Activated naive CD8-positive, alpha-beta T cell treated with anti-CD3 and anti-CD28 coated beads for 36 hours (primary cell): ENCODE measurements at places on chromosomes 1 and 21.

DNA sequence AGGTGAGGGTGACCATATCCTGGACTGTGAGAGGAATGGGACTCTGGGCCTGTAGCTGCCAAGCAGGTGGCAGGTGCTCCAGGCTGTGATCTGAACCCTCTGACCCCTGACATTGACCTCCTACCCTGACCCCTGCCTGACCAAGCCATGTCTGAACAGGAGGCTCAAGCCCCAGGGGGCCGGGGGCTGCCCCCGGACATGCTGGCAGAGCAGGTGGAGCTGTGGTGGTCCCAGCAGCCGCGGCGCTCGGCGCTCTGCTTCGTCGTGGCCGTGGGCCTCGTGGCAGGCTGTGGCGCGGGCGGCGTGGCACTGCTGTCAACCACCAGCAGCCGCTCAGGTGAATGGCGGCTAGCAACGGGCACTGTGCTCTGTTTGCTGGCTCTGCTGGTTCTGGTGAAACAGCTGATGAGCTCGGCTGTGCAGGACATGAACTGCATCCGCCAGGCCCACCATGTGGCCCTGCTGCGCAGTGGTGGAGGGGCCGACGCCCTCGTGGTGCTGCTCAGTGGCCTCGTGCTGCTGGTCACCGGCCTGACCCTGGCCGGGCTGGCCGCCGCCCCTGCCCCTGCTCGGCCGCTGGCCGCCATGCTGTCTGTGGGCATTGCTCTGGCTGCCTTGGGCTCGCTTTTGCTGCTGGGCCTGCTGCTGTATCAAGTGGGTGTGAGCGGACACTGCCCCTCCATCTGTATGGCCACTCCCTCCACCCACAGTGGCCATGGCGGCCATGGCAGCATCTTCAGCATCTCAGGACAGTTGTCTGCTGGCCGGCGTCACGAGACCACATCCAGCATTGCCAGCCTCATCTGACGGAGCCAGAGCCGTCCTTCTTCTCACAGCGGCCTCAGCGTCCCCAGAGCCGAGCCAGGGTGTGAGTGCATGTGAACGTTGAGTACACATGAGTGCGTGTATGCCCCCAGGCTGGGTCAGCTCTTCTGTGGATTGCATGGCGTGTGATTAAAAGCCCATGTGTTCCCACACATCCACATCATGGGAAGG, 3.1 kb downstream of the TMEM125 start:
- DNase-seq: no peak

DNA sequence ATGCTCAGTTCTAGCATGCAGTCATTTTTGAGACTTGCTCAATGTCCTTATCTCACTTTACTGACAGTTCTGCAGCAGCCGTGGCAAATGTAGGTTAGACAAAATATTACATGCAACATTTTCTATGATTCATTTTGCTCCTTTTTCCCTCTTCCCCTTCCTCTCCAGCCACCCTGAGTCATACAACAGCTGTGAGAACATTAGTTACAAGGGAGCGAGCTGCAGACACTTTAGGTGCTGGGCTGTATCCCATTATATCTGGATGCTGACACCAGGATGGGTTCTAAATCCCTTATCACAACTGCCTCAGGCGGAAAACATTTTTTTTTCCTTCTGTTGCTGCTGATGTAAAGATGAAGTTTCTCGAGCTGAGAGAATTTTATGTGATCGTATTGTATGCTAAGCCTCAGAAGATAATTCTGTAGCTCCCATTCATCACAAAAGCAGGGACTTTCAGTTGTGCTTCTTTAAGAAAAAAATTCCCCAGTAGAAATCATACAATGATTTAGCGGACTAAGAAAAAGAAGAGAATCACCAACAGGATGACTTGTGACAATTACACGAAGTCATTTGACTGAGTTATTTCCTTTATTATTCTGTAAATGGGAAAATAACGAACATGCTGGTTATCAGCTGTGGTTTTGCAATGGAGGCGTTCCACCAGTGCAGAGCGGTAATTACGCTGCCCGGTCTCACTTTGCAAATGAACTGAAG, 345.0 kb downstream of the DISC1 start:
- DNase-seq: no peak

DNA sequence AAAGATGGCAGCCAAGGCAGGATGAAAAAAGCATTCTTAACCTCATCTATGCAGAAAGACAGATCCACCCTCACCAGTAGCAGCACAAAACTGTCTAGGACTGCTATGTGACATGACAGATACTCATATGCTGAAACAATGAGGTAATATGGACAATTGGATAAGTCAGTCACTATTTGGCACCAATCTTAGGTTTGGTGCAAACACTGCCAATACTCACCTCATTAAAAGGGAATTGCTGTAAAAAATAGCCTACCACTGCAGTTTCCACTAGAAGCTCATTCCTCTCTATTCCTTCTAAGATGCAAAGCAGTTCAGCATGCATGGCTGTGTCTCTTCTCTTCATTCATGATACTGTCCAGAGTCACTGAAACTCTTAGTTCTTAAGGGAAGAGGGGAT, 91.7 kb downstream of the TBX15 start:
- DNase-seq: no peak

GRCh38 chr1:7178741-7179140, 393.5 kb downstream of the CAMTA1 start:
- DNase-seq: no peak

DNA sequence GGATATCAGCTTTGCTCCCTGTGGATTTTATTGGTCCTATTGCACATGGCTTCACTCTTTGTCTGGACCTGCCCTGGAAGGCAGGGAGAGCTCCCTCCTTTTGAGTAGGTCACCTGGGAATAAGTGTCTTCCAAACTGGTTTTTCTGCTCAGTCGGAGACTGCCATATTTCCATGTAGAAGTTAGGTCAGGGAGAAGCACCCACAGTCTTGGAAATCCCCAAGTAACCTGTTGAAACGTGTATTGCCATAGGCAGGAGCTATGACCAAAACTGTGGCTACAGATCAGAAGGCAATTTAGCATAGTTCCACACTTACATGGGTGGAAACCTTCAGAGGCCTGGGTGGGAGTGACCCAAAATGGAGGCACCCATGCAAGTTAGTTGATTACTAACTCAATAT, 3.5 kb upstream of the GNG12 start:
- no peak for DNase-seq

GRCh38 chr1:90957497-90957896, 64.3 kb downstream of the ZNF644 start:
- DNase-seq: no peak

DNA sequence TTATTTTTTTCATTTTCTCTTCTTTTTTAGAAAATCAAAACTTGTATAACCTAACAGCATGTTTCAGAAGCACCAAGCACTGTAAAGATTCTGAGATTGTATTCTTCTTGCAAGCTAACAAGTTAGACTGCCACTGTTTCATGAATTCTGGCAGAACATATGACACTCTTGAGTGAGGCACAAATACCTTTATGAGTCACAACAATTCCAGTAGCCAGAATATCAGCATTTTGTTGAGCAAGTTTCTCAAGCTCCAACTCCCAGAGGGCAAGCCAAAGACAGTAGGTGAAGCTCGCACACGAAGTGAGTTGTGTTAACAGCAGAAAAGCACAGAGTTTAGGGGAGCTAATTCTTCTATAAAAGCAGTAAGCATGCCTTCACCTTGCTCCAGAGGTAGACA, 268.8 kb upstream of the NCAM2 start:
- no peak for DNase-seq

GRCh38 chr1:230112131-230112701, 45.2 kb downstream of the GALNT2 start:
- no peak for DNase-seq

DNA sequence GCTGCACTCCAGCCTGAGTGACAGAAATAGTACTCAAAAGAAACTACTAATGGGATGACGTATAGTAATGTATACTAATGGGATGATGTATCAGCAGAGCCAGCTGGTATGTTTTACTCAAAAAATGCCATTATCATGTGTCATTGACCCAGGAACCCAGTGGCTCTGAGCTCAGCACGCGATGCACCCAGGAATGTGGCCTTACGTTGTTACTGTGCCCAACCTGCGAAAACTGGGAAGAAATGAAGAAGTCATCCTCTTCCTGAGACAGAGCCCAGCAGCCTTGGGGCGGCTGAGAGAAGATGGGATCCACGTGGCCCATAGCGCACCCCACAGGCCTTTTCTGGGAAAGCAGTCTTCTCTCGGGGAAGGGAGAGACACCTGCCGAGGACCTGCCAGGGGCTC, 8.8 kb downstream of the UBE2J2 start:
- DNase-seq: no peak

- no peak for DNase-seq
Measured at GRCh38 chr1:205422993-205423642, 1.3 kb upstream of the LEMD1 start.

DNA sequence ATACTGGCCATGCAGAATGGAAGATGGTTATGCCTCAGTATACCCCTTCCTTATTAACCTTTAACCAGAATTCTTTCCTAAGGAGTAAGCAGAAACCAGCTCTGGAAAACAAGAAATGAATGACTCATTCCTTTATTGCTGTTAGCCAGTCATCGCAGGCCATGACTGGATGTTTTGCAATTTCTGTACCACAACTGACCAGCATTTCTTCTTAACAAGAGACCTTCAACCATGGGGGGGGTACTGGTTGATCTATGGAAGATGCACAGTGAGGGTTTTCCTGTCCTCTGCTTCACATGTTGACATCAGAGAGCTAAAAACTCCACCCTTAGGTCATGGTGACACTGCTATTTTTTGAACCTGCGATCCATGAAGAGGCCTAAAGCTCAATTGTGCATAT, 28.0 kb upstream of the RNF2 start:
- no peak for DNase-seq

DNA sequence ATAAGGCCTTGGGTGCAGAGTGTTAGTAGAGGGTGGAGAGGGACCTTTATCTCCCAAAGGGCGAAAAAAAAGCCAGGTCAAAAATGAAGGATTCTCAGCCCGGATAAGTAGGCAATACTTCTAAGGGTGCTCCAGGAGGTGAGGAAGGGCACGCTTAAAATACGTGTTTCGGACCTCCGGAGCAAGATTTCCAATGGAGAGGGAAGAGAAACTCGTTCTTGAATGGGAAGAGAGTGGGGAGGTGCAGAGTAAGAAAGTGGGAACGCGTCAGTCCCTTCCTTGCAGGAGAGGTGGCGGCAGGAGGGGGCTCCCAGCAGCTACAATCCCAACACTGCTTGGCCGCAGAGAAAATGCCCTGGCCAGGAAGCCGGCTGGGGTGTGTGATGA, 581 bp downstream of the EFCAB14 start:
- no peak for DNase-seq

- no peak for DNase-seq
Measured at GRCh38 chr1:23651069-23651808, 40.4 kb upstream of the RPL11 start.

GRCh38 chr1:56175211-56175610, 404.2 kb downstream of the PLPP3 start:
- DNase-seq: no peak

DNA sequence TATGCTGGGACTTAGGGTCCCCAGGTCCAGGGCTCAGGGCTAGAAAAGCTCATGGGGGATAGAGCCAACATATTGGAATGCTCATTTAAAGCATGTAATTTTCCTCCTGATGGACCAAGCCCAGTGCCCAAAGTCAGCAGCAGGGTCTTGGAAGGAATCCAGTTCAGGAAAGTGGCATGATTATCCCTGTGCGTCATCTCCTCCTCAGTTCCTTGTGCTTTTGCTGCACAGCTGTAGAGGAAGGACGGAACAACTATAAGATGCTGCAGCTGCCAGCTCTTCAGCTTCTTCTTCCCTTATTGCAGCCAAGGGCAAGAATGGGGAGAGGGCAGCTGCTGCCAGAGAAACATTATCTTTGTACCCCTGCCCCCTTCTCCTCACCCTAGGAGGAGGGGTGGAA, 58.4 kb downstream of the OVGP1 start:
- DNase-seq: no peak

DNA sequence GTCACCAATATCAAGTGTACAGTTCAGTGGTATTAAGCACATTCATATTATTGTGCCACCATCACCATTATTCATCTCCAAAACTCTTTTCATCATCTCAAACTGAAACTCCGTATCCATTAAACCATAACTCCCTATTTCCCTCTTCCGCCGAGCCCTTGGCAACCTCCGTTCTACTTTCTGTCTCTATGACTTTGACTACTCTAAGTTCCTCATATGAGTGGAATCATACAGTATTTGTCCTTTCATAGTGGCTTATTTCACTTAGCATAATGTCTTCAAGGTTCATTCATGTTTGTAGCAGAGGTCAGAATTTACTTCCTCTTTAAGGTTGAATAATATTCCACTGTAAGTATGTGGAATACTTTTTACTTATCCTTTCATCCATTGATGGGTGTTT, 21.7 kb downstream of the SELP start:
- no peak for DNase-seq

- no peak for DNase-seq
Measured at GRCh38 chr1:156877433-156878170, 15.9 kb upstream of the PEAR1 start.

DNA sequence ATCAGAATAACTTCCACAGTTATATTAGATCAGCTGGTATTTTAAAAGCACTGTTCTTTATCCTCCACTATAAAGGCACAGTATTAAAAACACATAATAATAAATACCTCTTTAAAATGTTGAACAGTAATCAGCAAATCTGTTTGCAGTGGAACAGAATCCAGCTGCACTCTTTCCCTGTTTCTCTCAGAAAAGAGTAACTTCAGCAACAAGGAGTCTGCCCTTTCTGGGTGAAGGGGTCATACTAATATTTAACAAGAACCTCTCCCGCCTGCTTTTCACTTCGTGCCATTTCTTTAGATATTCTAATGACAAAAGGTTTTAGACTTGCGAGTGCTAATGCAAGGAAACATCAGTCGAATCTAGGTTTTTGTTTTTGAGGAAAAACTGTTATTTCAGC, 194.2 kb upstream of the FMN2 start:
- no peak for DNase-seq

GRCh38 chr1:229508823-229509337, 739 bp upstream of the NUP133 start:
- DNase-seq: no peak

DNA sequence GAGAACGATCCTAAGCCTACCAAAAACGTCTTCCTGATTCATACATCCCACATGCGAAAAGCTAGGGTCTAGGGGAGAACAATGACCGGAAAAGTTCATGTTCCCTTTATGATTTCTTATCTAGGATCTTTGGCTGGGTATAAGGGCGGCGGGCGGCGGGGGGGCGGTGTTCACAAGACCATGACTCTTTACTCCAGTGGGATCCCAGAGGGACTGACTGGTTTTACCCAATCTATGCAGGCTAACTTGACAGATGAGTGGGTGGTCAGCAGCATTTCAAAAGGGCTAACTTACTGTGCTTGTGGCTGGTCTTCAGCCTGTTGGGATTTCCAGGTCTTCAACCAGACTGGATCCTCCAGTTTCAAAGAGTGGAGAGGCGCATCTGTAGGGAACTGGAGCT, 40.3 kb downstream of the CNIH3 start:
- DNase-seq: no peak

DNA sequence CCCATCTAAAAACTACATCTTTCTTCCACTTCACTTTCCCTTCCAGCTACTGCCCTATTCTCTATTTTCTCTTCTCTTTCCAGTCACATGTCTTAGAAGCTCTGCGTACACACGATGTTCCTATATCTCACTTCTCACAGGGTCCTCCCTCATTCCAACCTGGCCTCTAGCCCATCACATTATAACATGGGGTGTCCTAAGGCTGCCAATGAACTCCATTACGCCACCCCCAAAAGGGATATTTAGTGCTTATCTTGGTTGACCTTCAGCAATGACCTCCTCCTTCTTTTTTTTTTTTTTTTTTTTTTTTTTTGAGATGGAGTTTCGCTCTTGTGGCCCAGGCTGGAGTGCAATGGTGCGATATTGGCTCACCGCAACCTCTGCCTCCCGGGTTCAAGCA, 38.2 kb upstream of the FAM89A start:
- DNase-seq: no peak
